ENCODE measurements at places on chromosomes 3 and 15.

DNA sequence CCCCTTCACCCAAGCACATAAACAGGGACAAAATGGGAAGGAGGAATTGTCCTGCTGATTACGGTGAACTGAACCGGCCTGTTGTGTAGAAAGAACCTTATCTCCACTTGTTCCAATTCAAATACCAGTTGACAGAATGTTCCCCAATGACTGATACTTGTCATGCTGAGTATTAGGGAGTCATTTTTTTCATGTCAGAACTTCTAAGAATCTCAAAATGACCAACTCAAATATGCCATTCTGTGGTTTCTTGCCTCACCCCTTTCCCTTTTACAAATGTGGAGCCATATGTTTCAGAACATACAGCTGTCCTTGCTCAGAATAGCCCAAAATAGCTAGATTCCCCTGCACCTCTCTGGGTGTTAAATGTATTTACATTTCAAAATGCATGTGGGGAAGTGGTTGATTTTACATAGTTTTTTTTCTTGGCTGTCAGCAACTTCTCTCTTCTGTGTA is 405.9 kb upstream of the TBL1XR1 start:
- DNase-seq, result no peak

- no peak for DNase-seq
These were observed 92.8 kb upstream of the DCBLD2 start for GRCh38 chr3:98994128-98994762.

GRCh38 chr15:82136120-82136519 is 90.3 kb upstream of the MEX3B start:
- no peak for DNase-seq

- DNase-seq, result no peak
These were observed 176.4 kb downstream of the ISL2 start for GRCh38 chr15:76512971-76513370.

GRCh38 chr3:98587654-98588053 is 5.8 kb downstream of the CPOX start:
- DNase-seq, result no peak

DNA sequence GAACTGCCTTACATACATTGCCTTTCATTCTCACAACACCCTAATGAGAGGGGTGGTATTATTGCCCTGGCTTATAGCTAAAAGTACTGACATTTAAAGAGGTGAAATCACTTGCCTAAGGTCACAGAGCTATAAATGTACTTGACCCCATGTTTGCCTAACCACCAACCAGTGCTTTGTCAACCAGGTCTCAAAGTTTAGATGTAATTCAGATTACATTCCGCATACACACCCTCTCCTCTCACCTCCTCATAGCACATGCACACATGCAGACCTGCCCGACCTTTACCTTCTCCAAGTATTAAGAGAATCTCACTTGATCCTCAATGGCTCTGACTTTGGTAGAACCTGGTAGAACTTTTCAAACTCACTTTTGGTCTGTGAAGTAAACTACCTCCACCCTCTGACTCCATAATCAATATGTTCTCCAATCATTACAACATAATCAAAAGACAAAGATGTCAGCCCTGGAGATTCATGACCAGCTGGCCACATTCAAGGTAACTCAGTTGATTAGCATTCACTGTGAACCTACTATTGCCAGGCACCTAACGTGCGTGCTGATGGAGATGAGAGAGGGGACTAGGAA is 63.2 kb upstream of the HES1 start:
- no peak for DNase-seq

GRCh38 chr15:98858610-98859023 is 149.0 kb downstream of the PGPEP1L start:
- DNase-seq, result no peak

GRCh38 chr3:176734146-176734545 is 463.1 kb downstream of the TBL1XR1 start:
- DNase-seq, result no peak

DNA sequence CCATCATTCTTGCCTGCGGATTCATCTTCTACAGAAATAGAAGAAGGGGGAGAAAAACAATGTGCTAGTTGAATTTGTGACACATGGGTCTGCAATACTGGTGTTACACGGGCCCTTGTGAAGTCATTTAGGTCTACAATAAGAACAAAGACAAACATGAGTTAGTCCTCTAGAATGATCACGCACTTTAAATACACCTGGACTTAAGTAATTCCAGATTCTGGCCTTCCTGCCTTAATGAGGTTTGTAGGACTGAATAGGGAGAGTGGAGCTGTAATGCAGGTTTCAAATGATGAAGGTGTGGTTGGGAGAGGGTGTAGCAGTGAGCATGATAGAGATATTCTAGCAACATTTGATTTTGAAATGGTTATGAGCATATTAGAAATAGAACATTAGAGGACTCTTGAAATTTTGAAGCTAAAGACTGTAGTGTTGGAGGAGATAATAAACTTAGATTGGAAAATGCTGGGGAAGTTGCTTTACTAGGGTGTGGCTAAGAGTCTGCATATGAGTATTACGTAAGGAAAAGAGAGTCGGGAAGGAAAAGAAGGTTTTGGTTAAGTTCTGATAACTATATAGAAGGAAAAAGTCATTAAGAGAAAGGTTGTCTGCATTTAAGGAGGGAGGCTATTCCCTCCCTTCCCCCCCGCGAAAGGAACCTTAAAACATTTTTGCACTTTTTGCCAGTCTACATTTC is 606 bp downstream of the EIF2A start:
- DNase-seq, result no peak

GRCh38 chr3:103786296-103786695 is 1351.5 kb downstream of the ZPLD1 start:
- DNase-seq, result no peak

DNA sequence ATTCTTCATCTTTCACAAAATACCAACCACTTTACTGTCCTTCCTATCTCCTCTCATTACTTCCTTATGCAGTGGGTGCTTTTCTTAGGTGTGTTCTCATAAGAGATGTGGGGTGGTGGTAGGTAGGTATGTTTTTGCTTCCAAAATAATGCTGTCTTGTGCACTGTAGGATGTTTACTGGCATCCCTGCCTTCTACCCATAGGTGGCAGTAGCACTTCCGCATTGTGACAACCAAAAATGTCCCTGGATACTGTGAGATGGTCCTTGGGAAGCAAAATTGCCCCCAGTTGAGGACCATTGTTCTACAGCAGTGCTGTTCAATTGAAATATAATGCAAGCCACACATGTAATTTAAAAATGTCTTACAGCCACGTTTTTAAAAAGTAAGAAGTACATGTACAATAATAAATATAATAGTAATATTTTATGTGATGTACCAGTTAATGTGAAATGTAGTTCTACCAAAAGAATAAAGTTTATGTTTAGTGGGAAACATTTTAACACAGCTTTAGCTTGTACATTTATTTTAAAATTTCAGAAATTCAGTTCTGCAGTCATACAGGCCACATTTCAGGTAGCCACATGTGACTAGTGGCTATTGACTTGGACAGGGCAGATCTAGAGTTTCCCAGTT is 75.2 kb downstream of the NEO1 start:
- no peak for DNase-seq

GRCh38 chr15:85128621-85129020 is 147.0 kb downstream of the PDE8A start:
- DNase-seq, result no peak

DNA sequence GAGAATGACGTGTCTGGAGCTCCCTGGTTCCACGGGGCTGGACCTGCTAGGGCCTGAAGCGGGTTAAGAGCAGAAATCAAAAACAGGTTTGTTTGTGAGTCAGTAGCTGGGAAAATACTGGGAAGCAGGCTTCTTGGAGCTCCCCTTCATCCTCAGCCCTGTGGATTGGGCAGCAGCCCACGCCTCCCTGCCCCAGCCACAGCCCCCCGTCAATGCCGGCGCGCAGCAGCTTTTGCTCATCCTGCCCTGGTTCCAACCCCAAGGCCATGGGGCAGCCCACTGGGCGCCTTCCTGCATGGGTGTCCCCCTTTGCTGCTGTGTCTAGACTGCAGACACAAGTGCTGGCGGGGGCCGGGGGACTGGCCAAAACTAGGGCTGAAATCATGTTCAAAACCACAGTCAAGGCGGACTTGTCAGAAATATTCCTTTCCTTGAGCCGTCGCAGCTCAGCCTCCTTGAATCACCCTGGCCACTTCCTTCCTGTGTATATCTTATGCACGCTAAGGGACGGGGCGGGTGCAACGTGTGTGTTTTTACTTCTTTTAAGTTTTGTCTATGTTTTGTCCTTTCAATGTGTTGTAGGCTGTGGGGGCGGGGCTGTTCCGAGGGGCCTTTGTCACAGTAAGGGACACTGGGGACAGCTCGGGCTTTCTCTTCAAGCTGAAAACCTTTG is 108.1 kb downstream of the KLF13 start:
- peak; percentile 68 for DNase-seq

- DNase-seq, result no peak
These were observed 7.9 kb downstream of the HTR3D start for GRCh38 chr3:184039414-184039813.

DNA sequence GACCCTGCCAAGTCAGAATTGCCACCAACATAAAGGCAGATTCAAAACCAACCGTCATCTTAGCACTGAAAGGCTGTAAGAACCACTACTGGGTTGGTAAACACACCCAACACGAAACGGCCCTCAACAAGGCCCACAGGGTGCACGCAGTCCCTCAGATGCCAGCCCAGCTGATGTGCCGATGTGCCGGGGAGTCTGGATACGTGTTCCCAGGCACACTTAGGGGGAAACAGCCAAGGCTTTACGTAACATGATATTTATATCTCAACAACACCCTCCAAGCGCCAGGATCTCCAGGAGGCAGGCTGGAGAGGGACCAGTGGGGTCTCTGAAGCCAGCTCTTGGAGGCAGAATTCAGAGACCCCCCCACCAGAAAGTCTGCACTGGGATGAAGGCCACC is 14.2 kb downstream of the POC1A start:
- no peak for DNase-seq

DNA sequence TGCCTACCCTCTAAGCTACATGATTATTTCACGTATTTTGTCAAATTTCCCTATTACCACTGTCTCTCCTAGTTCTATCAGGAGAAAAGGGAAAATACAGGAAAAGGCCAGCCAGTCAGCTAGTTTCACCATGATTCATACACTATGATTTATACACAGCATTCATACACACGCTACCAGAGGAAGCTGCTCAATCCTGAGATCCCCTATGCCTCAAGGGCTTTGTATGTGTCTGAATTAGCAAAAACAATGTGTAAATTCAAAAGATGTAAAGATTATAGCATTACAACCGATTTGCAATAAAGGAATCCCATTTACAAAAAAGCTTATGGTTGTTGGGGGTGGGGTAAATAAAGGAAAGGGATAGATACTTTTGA is 3.1 kb upstream of the ACKR4 start:
- no peak for DNase-seq

DNA sequence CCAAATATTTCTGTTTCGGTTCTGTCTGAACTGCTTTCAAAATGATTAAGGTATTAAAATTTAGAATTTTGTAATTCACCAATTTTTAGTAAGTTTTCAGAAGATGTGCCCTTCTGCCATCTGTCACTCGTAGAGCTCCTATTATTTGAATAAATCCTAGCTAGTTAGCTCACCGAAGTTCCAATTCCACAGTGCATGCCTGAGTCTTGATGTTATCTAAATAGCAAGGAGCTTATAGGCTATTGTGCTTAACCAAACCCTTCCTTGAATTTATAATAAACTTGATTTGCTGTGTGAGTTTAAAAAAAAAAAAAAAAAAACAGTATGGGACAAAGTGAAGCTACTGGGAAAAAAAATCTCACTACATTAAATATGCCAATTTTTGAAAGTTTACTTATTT is 18.7 kb downstream of the ATP13A3 start:
- DNase-seq, result no peak

GRCh38 chr3:178849199-178849910 is 222.3 kb downstream of the ZMAT3 start:
- no peak for DNase-seq

GRCh38 chr3:64074895-64075679 is 51.8 kb upstream of the PSMD6 start:
- DNase-seq, result no peak

DNA sequence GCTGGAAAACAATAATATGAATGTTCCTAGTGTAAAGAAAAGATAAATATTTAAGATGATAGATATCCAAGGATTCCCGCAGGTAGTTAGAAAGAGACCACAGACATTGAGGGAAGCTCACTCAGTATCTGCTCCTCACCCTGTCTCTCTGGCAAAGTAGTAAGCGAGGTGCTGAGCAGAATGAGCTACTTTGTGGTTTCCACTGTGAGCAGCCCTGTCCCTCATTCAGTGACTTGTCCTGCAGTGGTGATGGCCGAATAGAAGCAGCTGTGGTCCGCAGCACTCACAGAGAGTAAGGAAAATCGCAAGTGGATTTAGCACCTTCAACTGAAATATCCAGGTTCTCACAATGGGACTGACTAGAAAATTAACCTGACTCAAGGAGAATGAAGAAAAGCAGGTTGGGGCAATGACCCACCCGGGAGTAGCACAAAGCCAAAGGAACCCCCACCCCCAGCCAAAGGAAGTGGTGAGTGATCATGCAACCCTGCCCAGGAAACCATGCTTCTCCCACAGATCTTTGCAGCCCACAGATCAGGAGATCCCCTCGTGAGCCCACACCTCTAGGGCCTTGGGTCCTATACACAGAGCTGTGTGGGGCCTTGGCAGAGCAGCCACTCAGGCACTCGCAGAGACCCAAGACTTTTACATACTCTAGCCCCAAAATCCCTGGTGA is 21.8 kb upstream of the SLC25A38 start:
- DNase-seq, result peak; percentile 46

DNA sequence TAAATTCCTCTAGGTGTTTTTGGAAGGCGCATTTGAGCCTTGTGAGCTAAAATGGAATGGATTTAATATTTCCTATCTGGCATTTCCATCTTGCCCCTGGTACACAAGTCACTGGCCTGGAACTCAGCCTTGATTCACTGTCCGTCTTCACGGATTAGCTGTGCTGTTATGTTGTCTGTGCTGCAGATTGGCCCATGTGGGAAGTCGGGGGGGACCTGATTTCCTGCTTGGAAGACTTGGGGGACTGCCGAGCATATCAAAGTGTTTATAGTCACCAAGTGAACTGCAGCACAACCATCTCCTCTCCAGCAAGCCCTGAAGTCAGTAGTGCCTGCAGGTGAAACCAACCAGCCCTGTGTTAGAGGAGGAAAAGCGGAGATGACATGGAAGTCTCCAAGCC is 12.2 kb downstream of the GHRL start:
- DNase-seq, result no peak

DNA sequence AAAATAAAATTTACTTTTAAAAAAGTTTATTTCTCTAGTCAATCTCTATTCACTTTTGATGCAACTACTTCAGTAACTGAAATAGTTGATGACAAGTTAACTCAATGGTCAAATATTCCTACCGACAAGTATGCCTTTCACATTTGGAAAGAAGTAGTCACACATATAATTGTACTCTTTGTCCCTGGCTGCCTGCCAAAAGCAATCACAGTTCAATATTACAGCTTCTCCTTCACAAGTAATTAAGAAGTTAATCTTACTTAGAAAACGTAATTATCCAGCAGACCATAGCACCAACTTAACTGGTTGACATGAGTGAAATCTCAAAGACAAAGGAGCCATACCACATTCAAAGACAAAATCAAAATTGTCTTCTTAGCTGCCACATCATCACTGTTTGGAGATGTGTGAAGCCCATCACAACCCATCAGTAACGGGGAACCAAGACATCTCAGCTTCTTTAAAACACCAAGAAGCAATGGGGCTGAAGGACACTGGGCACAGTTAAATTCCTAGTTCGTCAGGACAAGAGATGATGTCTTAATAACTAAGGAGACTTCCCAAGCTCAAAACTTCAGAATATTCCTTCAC is 86.1 kb downstream of the PLCH1 start:
- DNase-seq, result no peak

Data from stimulated activated CD4-positive, alpha-beta T cell treated with anti-CD3 and anti-CD28 coated beads, Interleukin-4, amount 100 ng/mL, for 4 hours (primary cell).